ENCODE measurements at places on chromosomes 3 and 15. TPM values are rescaled to one million over a fixed set of nuclear protein-coding genes. Genes with fewer than 3 reads are reported as not detected.

The ITIH1 gene
- total RNA-seq, result not detected

The STRA6 gene
- total RNA-seq, result 0.18 TPM

The MORC1 gene
- not detected for total RNA-seq

The UNC13C gene
- total RNA-seq, result not detected

The CACNA2D2 gene
- not detected for total RNA-seq

The GDPGP1 gene
- total RNA-seq, result 4.3 TPM

The LMAN1L gene
- total RNA-seq, result not detected

The DNASE1L3 gene
- not detected for total RNA-seq

The CFAP100 gene
- total RNA-seq, result not detected

The PSTPIP1 gene
- not detected for total RNA-seq

The CFAP92 gene
- not detected for total RNA-seq

The NDN gene
- total RNA-seq, result 41.2 TPM

The KNG1 gene
- total RNA-seq, result not detected

Data from SJSA1 (cell line).